ENCODE measurements at places on chromosomes 4 and X.

GRCh38 chr4:145482209-145483037, 770 bp downstream of the SMAD1 start:
- DNase-seq: peak; percentile 48

- no peak for DNase-seq
Measured at GRCh38 chr4:105472871-105473323, 965 bp downstream of the PPA2 start.

DNA sequence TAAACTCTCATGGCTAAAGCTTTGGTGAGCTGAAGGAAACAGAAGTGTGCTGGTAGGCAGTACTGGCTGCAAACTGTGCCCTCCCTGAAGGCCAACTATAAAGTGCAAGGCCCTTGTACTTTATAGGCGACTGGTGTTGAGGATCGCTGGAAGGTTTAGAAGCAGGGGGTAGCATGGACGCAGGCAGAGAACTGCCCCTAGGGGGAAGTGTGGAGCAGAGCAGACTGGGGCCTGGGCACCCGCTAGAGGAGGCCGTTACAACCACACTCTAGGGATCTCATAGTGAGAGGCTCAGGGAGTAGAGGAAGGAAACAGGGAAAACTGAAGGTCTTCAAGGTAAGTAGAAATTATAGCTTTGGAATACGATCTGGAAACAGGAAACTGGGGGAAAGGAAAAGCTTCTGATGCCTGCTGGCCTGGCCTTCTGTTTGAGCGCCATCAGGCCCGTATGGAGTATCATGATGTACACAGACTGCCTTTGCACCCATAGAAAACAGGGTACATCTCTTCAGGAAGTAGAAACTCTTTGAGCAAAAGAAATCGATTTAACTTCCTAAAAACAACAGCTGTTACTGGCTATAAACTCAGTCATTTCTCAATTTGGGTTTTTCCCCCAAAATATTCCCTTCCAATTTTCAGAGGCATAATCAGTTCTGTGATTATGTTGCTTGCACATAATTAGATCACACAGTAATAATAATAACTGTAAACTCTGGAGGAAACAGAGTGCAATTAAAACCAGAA, 23.9 kb upstream of the TMSB4X start:
- peak; percentile 88 for DNase-seq

- DNase-seq: no peak
Measured at GRCh38 chr4:176444741-176445140, 125.0 kb downstream of the SPCS3 start.

GRCh38 chr4:176320976-176321361, 1.2 kb downstream of the SPCS3 start:
- DNase-seq: no peak

DNA sequence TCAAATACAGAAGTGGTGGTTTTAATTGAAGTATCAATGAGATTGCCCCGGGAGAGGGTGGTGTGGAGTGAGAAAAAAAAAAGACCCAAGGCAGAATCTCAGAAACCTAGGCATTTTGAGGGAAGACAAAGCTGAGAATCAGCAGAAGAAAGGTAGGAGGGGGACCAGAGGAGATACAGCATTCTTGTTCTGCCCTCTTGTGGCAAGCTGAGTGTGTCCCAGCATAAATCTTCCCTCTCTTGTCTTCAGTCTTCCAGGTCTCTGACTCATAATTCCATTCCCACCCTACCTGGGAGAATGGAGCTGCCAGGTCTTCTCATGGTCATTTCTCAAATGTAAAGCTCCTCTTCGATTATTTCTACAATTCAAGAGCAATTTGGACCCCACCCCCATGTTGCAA, 32.7 kb upstream of the MAGED1 start:
- no peak for DNase-seq

GRCh38 chr4:145881576-145881975, 57.0 kb downstream of the ZNF827 start:
- DNase-seq: no peak

GRCh38 chr4:135515295-135515694, 1313.7 kb upstream of the PABPC4L start:
- no peak for DNase-seq

DNA sequence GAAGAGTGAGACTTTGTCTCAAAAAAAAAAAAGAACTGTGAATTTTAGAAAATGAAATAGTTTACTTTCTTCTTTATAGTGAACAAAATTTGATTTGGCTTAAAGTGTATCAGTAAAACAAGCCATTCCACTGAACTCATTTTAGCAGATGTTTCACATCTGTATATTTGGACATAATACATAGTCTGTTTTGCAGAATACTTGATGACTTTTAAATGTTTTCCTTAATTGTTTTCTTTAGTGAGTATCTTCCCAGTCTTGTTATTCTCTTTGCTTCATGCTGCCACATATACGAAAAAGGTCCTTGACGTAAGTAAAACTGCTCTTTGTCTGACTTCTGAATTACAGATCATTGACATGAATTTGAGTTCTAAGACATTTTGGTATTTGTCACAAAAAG, 8.3 kb downstream of the TMEM33 start:
- no peak for DNase-seq

DNA sequence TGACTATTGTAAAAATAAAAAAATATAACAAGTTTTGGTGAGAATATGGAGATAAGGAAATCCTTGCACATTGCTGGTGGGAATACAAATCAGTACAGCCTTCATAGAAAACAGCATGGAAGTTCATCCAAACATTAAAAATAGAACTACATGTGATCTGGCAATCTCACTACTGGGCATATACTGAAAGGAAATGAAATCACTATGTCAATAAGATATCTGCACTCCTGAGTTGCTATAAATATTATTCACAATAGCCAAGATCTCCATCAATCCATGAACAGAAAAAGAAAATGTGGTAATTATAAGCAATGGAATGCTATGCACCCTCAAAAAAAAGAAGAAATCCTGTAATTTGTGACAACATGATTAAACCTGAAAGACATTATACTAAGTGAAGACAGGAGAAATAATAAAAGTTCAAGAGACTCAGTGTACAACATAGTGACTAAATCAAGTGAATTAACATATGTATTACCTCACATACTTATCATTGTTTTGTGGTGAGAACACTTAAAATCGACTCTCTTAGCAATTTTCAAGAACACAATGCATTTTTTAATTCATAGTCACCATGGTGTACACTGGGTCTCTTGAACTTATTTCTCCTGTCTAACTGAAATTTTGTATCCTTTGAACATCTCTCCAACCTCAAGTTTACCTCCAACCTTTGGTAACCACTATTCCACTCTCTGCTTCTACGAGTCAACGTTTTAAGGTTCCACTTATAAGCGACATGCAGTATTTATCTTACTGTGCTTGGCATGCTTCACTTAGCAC, 1703.7 kb upstream of the AGA start:
- no peak for DNase-seq

GRCh38 chrX:154411981-154412340, 622 bp downstream of the TAFAZZIN start:
- peak; percentile 73 for DNase-seq

DNA sequence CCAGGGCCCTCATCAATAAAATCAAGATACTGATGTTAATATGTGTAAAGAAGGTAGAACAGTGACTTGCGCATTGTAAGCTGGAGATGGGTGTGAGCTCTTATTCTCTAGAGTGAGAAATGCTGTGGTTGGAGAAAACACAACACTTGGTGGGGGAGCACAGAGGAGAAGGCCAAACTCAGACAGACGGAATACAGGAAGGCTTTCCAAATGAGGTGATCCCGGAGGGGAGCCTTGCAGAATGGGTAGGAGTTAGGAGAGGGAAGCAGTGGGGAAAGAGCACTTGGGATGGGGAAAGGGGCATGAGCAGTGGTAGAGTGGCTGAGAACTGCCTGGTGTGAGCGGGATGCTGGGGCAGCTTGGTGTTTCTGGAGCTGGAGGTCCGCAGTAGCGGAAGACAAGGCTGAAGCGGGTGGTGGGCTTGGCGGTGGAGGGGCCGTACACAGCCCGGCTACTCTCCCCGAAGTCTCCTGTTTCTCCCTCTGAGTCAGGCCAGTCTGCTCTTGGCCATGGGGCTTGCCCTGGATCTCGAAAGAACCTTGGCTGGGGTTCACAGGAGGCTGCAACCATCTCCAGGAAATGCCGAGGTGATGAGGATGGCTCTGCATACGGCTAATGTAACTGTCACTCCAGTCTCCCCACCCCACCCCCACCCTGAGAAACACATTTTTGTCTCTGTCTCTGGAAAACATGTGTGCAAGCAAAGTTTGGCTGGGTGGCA, 11.3 kb upstream of the PLAC1 start:
- no peak for DNase-seq

DNA sequence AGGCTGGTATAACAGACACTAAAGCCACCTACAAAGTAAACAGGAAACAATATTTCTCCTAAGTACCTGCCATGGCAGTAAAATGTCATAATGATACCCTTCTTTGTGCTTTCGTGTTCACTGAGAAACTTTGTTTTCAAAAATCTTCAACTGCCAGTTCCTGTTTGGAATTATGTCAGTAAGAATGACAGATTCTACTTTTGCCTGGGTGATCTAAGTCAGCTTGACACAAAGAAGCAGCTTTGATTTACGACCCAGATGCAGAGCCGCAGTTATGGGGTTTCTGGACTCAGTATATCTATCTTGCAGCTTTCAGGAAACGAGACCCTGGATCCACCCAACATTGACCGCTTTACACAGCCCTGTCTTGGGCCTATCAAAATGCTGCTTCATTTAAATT, 71.2 kb downstream of the SNX25 start:
- peak; percentile 81 for DNase-seq

DNA sequence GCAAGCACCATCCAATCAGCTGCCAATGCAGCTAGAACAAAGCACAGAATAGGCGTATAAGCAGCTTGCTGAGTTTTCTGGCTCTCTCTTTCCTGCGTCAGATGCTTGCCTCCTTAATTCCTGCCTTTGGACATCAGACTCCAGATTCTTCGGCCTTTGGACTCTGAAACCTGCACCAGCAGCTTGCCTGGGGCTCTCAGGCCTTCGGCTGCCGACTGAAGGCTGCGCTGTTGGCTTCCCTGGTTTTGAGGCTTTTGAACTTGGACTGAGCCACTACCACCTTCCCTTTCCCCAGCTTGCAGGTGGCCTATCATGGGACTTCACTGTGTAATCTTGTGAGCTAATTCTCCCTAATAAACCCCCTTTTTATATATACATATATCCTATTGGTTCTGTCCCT, 6.1 kb downstream of the TMEM192 start:
- DNase-seq: no peak

- DNase-seq: no peak
Measured at GRCh38 chr4:143411527-143412419, 75.1 kb downstream of the GAB1 start.

DNA sequence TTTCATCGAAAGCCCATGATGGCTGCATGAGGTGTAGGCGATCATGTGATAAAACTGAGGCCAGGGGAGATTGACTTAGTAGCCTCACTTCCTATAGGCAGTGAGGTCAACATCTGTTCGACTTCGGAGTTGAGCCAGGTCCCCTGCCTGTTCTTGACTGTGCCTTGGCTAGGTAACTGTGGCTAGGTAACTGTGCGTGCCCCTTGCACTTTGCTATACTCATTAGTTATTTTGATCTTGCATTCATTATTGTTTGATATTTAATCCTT, 55.0 kb downstream of the CLDN34 start:
- DNase-seq: no peak

DNA sequence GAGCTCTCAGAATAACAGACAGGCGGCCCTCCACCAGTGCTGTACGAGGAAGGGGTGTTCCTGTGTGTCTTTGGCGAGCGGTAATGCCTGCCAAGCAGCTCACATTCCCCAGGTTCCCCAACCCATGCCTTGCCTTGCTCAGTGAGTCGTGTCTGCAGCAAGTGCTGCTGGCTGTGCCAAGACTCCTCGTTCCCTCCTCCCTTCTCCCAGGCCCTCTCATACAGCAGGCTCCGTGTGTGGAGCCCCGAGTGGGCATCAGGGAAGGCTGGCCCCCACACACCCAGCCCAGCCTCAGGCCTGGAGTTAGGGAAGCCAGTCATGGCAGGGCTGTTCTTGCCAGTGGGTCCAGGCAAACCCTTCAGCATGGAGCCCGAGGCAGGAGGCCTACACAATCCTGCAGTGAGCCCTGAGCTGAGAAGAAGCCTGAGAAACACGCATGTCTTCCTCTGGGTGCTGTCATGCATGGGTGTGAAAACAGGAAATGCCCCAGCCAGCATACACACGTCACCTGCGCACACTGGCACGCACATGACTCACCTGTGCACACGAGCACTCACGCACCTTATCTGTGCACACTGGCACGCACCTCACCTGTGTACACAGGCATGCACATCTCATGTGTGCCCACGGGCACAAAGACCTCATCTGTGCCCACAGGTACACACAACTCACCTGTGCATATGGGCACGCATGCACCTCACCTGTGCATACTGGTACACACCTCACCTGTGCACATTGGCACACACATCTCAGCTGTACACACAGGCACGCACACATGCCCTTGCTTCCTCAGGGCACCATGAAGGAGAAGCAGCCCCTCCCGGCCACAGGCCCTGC, 238.7 kb downstream of the DHRSX start:
- DNase-seq: no peak

GRCh38 chr4:81756042-81756441, 284.3 kb upstream of the RASGEF1B start:
- no peak for DNase-seq

GRCh38 chr4:83320548-83320947, 14.1 kb downstream of the HPSE start:
- peak; percentile 65 for DNase-seq

DNA sequence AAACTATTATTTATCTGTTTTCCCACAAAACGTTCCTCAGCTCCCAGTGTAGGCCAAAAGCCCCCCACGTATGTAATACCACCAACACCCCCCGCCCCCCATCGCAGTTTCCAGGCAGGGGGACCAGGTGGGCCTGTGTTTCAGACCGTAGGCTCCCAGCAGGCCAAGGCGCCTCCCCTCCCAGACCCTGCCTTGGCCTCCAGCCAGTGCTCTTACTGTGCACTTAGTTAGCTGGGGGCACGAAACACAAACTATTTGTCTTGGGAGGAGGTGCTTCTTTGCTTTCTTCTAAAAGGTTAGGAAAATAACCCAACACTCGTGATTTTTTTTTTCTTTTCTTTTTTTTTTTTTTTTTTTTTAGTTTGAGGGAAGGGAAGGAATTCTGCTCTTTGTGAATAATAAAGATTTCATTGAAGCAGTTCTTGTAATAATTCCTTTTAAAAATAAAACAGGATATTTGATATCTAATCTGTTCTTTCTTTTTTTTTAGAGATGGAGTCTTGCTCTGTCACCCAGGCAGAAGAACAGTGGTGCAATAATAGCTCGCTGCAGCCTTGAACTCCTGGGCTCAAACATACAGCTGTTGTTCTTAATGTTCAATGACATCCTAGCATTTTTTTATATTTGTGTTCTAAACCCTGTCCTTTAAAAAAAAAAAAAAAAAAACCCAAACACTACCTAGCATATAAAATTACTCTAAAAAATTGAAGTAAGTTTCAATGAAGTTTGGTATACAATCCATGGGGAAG, 83.0 kb upstream of the CLDN34 start:
- DNase-seq: no peak

DNA sequence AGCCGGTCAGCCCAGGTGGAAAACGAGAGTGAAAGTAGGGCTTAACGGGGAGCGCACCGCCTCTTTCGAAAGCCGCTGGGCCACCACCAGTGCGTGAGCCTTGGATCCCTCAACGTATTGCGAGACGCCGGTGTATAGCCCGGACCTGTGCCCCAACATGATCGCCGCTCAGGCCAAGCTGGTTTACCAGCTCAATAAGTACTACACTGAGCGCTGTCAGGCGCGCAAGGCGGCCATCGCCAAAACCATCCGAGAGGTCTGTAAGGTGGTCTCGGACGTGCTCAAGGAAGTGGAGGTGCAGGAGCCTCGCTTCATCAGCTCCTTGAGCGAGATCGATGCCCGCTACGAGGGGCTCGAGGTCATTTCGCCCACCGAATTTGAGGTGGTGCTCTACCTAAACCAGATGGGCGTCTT, 929 bp downstream of the MAB21L2 start:
- DNase-seq: no peak

GRCh38 chr4:110268352-110268751, 69.9 kb upstream of the ELOVL6 start:
- peak; percentile 65 for DNase-seq

Data from activated CD4-positive, alpha-beta T cell treated with anti-CD3 and anti-CD28 coated beads, Interleukin-10, Interleukin-2, amounts not matched to agents 100 ng/mL and 50 ng/mL, durations not matched to agents 16 hours and 8 hours (primary cell).